ENCODE measurements at places on chromosomes 1 and 21.
A peak's percentile ranks its signal among the peaks of the same experiment; 100 is the strongest.

DNA sequence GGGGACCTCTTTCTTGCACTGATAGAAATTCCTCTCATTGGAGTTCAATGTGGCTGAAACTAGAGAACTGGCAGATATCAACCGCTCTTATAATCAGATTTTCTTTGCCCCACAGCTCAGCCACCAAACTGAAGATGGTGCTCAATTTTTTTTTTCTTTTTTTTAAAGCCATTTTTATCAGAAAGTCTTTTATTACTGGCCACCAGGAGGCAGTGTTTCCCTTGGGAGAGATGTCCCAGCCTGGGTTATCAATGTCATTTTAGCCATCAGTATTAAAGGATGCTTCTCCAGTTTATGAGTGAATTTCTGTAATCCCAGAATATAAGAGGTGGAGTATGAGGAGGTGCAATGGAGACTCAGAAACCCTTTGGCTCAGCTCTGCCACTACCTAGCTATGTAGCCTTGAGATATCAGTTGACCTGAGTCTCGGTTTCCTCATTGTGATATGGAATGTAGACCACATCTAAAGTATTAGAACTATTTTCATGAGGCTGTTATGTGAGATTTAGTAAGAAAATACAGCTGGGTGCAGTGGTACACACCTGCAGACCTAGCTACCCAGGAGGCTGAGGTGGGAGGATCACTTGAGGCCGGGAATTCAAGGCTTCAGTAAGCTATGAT lies 27.6 kb downstream of the CD244 start:
- DNase-seq, result no peak

DNA sequence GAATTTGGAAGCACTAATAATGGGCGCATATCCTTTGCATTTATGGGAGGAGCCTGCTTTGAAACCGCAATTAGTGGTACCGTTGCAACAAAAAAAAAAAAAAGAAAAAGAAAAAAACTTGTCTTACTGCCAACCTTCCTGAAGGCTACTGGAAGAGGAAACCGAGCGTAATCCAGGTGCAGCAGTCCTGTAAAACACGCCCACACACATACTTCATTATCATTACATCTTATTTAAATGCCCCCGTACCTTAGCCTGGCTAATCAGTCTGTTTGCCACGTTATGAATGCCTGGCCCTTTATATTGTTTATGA lies 686 bp upstream of the ZNF281 start:
- peak; percentile 18 for DNase-seq

DNA sequence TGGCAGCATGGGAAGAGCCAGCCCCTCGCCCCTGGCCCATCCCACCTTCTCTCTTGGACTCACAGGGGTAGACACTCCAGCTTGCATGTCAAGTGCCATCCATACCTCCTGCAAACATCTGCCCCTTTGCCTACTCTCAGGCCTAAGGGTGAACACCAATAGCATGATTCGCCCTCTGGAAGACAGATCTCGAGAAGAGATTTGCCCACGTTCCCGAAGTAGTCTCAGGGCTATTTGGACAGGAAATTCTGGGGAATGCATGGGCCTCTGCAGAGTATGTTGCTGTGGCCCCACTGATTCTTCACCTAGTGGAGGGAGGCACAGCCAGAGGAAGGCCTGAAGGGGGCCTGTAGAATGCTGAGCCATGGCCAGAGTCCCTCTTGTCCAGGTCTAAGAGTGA lies 29.8 kb upstream of the DNASE2B start:
- DNase-seq, result no peak

DNA sequence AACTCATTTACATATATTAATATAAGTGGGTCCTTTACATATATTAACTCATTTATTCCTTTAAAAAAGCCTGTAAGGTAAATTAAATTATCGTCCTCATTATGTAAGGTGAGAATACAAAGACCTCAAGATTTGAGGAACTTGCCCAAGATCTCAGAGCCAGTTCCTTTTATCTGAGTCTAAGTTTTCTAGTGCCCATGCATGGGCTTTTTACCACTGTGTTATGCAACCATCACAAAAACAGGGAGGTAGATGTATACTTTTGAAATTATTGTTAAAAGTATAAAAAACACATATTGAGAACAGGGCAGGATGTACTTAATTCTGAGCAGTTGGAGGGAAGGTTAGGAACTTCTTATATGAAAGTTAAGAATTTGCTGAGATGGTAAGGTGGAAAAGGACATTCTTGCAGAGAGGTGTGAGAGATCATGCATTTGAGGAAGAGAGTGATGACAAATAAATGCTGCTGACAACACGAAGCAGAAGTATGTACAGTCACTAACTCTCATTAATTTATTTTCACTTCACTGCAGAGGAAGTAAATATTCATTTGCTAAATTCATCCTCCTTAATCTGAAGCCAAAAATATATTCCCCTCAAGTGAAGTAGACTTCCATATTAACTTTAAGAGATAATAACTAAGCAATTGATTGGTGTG lies 28.9 kb upstream of the LYPLAL1 start:
- DNase-seq, result no peak

- DNase-seq, result no peak
Observed at GRCh38 chr1:231278100-231278790, 37.2 kb downstream of the GNPAT start.

DNA sequence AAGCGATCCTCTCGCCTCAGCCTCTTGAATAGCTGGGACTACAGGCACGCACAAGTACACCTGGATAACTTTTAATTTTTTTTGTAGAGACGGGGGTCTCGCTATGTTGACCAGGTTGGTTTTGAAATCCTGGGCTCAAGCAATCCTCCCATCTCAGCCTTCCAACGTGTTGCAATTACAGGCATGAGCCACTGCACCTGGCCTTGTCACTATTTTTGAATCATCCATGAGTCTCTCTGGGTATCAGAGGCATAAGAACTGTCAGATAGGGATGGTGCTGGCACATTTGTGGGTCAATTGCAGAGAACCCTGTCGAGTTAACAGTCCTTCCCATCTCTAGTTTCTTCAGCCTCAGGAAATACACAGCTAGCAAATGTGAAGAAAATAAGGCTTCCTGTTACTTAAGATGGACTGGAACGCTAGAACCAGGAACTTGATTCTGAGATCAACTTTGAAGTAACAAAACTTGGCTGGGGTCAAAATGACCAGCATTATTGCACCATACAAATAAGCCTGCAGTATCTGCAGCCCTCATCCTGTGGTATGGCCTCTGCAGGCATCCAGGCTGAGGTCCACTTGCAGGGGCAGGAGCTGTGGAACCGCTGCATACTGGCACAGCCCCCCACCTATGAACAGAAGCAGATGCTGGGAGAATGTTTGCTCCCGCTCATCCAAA lies 124.3 kb upstream of the GADD45A start:
- no peak for DNase-seq

DNA sequence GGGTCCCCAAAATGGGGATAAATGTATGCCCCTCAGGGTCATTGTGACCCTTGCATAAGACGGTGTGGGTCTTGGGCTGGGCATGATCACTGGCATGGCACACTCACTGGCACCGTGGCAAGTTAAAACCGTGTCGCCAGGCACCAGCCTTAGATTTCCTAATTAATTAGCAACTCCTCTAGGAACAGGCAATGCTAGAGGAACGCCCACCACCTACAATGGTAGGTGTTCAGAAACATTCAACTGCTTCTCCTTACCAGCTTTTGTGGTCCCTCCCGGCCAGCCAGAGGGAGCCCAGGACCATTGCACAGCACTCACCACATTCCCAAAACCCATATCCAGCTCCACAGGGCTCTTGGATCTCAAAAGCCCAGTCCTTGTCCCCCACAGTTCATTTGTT lies 36.4 kb downstream of the EPHA2 start:
- DNase-seq, result no peak

GRCh38 chr21:15706696-15707095 lies 23.1 kb upstream of the USP25 start:
- peak; percentile 86 for DNase-seq

GRCh38 chr1:169595764-169596711 lies 9.8 kb upstream of the F5 start:
- DNase-seq, result no peak

DNA sequence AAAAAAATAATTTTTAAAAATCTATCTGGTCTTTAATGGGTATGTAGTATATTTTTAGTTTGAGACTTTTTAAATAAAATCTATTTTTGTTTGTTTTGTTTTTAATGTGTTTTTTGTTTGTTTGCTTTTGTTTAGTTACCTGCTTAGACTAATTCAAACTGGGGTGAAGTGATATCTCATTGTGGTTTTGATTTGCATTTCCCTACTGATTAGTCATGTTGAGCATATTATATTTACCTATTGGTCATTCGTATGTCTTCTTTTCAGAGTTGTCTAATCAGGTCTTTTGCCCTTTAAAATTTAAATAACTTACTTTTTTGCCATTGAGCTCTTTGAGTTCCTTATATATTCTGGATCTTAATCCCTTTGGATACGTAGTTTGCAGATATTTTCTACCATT lies 20.3 kb downstream of the CD1B start:
- no peak for DNase-seq

DNA sequence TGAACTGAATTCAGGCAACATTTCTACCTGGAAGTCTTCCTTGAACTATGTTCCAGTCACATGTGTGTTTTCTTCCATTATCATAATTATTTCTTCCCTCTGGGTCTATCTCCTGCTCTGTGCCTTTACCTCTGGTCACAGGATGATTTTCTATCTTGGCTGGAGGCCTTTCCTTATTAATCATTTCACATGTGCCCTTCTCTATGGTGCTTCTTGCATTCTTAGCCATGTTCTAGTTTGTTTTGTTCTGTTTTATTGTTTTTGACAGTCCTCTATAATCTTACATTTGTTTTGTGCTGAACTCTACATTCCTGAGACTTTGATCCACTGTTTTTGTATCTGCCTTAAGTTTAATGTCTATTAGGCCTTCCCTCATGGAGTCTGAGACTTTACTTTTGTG lies 51.0 kb downstream of the SGIP1 start:
- DNase-seq, result no peak

DNA sequence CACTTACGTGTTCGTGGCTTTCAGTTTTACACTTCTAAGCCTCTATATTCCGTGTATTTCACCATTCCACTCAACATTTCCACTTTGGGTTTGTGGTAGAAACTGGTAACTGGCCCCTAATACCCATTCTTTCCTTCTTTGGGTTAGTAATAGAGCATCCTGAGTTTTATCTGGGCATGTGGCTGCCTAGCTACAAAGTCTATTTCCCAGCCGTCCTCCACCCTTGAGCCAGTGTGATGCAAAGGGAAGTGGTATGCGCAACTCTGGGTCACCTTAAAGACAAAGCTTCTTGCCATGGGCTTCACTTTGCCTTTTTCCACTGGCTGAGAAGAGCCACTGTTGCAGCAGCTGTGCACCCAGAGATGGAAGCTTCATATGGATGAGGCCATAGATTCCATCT lies 73.9 kb downstream of the LAMC2 start:
- DNase-seq, result no peak

- DNase-seq, result peak; percentile 28
Observed at GRCh38 chr1:68141071-68142021, 90.9 kb upstream of the DIRAS3 start.

- no peak for DNase-seq
Observed at GRCh38 chr1:164092603-164093353, 466.2 kb upstream of the PBX1 start.

DNA sequence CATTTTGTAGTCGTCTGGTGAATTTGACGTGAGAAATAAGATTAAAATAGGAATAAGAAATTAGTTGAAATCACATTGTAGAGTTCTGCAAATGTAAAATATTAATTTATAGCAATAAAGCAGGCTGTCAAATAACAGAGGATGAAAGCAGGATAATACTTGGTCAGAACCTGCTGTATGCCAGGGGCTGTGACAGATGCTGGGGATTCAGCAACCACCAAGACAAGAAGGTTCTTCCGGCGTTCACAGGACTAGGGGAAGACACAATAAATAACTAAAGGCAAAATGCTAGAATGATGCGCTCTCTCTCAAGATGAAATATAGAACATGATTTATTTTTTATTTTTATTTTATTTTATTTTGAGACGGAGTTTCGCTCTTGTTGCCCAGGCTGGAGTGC lies 6.8 kb upstream of the PARK7 start:
- no peak for DNase-seq

DNA sequence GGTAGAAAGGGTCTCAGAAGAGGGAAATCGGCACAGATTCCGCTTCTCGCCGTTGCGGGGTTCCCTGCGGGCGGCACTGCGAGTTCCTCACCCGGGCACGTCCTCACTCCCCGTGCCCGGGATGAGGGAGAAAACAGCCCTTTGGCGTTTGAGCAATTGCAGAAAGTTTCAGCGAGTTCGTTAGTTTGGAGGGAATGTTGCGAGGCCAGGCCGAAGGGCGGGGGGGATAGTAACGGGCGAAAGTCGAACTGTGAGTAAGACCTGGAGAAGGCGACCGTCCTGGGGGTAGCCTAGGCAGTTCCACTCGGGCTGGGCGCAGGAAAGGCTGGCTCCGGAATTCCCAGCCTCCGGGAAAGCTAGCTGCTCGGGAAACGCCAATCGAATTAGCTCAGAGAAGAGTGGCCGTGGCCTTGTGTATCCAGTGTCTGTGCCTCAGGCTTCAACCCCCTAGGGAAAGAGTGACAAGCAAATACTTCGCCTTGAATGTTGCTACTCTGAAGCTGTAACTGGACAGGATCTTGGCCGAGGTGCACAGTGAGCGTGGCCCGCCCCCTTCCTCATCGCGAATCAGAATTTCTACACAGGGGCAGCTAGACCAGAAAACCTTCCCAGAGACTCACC lies 787 bp downstream of the PTGFR start:
- peak; percentile 44 for DNase-seq

GRCh38 chr21:35340273-35340672 lies 291.2 kb upstream of the RUNX1 start:
- no peak for DNase-seq

DNA sequence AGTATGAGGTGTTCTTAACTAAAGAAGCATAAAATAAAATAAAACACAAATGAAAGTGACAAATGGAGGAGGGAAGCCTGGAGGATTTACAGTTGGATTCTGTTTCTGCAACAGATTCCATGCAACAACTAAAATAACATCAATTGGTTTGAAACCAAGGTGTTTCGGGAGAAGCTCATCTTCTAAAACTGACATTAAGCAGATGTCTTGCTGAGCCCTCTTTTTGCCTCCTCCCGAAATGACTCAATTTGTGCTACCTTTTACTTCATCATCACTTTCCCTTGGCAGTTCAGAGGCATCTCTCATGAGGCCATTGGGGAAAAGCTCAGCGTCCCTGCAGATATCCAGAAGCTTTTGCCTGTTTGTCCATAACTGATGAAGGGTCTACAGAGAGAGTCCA lies 121.6 kb upstream of the ADAR start:
- DNase-seq, result no peak

GRCh38 chr1:188249811-188250210 lies 1421.1 kb downstream of the PLA2G4A start:
- DNase-seq, result no peak

All from skin of body (tissue), 3 donors.